ENCODE measurements at places on chromosomes 2 and 18. TPM values are rescaled to one million over a fixed set of nuclear protein-coding genes. Genes with fewer than 3 reads are reported as not detected.

The LOXHD1 gene
- not detected for total RNA-seq

The SPOPL gene
- 7.9 TPM for total RNA-seq

The AP1S3 gene
- 6.7 TPM for total RNA-seq

The RPE gene
- 86.5 TPM for total RNA-seq

The LIPG gene
- total RNA-seq, result 123 TPM

The RESP18 gene
- not detected for total RNA-seq

The DYNAP gene
- not detected for total RNA-seq

The KCNG2 gene
- not detected for total RNA-seq

The PTPRN gene
- 0.47 TPM for total RNA-seq

The GAL3ST2 gene
- not detected for total RNA-seq

The ARHGAP25 gene
- 24.9 TPM for total RNA-seq

The MAP3K19 gene
- not detected for total RNA-seq

The SLC16A14 gene
- 1.1 TPM for total RNA-seq

The NETO1 gene
- 2.0 TPM for total RNA-seq

The FHL2 gene
- total RNA-seq, result 115 TPM

The SLC35F5 gene
- total RNA-seq, result 60.3 TPM

The AKAIN1 gene
- not detected for total RNA-seq

DNA sequence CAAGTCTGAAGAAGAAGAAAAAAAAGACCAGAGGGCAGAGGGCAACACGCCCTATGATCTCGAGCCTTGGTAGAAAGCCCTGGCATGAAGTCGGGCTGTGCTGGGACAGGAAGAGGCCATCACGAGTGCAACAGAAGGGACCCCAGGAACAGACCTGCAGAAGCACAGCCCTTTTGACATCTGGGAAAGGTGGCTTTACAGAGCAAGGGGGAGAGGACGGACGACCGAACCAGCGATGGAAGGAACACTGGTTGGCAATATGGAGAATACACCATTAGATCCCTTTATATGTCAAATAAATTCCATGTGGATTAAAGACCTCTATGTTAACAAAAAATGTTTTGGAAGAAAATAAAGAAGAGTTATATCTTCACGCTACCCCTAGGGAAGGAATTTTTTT lies 10.7 kb downstream of the KIF1A start:
- no peak for DNase-seq

GRCh38 chr2:10398496-10398895 lies 49.6 kb downstream of the ODC1 start:
- no peak for DNase-seq

GRCh38 chr18:22471546-22472131 lies 53.9 kb upstream of the CTAGE1 start:
- DNase-seq, result no peak

- no peak for DNase-seq
These were observed 98.3 kb upstream of the EPC2 start for GRCh38 chr2:148546270-148546669.

GRCh38 chr2:166364476-166365161 lies 11.1 kb downstream of the SCN9A start:
- DNase-seq, result no peak

GRCh38 chr18:63259567-63260379 lies 59.8 kb downstream of the BCL2 start:
- no peak for DNase-seq

GRCh38 chr2:160199683-160200389 lies at the start of gene ITGB6:
TSS of gene ITGB6 (minus strand) at chr2:160200272. CDS start at chr2:160200063, 209 bp downstream.
- no peak for DNase-seq

GRCh38 chr2:82143343-82143742 lies 1838.8 kb upstream of the LRRTM1 start:
- no peak for DNase-seq

GRCh38 chr2:8277921-8278571 lies 403.8 kb upstream of the ID2 start:
- DNase-seq, result no peak

- no peak for DNase-seq
These were observed 820 bp downstream of the TMBIM1 start for GRCh38 chr2:218291318-218292047.

- no peak for DNase-seq
These were observed 30.0 kb downstream of the IL1R2 start for GRCh38 chr2:102021779-102022178.

DNA sequence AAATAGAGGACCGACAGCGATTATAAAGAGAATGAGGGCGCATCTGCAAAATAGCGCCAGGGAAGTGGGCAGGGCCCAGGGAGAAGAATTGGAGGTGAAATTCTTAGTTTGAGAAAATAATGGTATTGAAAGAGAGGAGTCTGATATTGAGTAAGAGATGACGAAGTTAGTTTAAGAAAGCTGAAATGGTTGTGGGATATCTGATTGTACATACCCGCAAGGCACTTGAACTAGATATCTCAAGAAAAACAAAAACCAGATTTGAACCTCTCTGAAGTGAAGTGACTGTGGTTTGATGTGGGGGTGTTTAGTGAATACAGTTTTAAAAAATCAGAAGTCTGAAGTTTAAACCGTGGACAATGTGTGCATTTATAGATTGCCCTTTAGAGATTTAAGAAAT lies 38.9 kb downstream of the ZNF532 start:
- no peak for DNase-seq

DNA sequence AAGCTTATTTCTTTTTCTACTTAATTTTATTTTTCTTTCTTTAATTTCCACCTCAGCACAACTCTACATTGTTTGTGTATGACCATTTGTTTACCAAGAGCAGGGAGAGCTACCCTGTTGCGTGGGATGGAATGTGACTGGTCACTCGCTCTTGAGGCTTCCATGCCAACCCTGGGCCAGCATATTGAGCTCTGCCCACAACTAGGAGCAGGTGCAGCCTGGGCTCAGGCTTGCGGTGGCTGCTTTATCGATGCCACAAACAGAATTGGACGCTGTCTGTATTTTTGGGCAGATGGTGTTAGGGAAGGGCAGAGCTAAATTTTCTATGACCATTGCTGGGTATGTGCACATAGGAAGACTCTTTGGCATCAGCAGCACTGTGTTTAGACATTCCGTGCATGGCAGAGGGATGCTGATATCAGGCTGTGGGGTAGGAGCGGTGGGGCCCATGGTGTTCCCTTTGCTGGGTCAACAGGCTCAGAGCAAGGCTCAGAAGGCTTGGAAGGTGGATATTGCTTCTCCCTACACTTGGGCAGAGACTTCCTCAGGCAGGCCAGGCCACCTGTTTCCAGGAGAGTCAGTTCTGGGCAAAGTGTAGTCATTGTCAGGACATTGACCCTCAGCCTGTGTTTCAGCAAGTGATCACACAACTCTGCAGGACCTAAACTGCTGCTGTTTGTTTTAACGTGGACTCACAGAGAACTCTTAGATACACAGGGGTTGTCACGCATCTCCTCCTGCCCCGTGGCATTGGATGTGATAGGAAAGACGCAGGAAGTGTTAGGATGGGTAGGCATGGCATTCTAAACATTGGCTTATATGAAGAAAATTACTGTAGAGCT lies 40.2 kb downstream of the TMEM182 start:
- DNase-seq, result no peak

DNA sequence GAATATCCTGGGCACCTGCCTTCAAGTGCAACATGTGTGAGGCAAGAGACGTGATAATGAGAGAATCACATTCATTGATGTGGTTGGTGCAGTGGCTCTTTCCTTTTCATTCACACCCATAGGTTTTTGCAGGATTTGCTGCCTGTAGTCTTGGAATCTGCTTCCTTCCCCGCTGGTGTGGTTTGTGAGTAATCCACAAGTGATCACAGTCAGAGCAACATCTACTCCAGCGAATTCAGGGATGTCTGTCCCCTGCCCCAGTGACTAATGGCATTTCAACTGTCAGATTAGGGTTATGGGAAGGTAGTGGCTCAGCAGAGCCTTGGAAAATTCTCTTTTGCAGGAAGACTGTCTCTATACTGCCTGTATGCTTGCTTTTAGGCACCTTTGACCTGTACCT lies 225.5 kb upstream of the RBMS1 start:
- DNase-seq, result no peak

GRCh38 chr2:45892757-45893156 lies 241.3 kb downstream of the PRKCE start:
- no peak for DNase-seq

DNA sequence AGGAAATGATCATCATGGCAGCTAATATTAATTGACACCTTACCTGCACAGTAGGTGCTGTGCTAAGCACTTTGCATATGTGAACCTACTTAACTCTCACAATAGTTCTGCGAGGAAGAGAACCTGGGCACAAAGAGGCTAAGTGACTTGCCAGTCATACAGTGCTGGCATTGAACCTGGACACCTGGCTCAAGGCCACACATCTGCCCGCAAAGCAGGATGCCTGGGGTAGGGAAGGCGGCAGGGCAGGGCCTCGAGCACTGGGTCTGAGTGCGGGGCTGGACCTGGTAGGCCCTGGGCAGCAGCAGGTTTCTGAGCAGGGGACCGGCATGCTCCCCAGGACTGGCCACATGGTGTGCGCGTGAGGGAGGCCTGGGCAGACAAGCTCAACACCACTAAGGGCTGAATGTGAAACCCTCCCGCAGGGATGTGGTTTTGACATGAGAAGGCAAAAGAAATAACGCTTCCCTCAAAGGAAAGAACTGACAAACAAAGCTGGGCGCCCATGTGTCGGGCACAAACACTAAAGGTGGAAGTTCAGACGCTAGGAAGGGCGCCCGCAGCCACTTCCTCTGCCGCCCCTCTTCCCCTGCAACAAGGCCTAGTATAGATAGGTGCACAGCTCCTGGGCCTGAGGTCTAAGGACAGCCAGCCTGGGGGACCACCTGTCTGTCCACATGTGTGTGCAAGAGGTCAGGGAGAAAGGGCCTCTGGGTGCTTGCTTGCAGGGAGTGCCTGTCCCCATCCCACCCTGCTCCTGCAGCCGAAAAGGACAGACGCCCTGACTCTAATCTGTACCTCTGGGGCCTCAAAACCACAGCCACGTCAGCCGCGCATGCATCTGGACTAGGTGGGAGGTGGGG lies 92.5 kb downstream of the ZFP36L2 start:
- no peak for DNase-seq

DNA sequence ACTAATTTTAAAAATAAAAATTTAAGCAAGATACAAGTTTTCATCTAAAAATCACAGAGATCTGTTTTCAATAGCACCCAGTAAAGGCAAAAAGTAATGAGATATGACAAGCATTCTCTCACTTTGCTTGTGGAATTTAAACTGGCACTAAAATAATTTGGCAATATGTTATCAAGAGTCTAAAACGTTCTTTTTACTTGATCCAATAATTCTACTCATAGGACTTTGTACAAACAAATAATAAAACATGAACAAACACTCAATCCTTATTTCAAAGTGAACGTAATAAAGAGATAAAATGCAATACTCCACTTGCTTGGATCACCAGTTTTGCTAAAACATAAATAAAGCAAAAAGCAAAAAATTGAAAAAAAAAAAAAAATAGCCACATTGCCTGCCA lies 30.4 kb downstream of the PIAS2 start:
- DNase-seq, result no peak

DNA sequence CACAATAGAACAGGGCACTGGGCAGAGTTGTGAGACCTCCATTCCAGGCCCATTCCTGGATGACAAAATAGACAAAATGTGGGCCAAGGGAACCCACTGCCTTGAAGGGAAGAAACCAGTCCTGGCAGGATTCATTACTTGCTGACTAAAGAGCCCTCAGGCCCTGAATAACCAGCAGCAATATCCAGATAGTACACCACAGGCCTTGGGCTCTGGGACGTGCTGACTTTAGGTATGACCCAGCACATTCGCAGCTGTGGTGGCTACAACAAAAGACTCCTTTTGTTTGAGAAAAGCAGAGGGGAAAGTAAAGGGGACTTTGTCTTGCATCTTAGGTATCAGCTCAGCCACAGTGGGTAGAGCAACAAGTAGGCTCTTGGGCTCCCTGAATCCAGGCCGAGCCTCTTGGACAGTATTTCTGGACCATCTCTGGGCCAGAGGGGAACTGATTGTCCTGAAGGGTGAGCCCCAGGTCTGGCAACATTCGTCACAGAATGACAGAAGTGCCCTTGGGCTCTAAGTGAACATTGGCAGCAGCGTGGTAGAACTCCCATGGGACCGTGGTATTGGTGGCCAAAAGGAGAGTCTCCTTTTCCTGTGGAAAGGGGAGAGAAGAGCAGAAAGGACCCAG lies 89.9 kb upstream of the CD226 start:
- no peak for DNase-seq

GRCh38 chr2:55732854-55733253 lies 39.2 kb upstream of the PNPT1 start:
- DNase-seq, result no peak

- no peak for DNase-seq
These were observed 20.2 kb downstream of the FAM124B start for GRCh38 chr2:224381521-224382279.

- DNase-seq, result no peak
These were observed 106.3 kb upstream of the ST3GAL5 start for GRCh38 chr2:85994897-85995647.

Measured in glomerular endothelial cell (primary cell).